NCI-H1417 (cell line): ENCODE measurements at places on chromosomes 1 and 21.

GRCh38 chr1:58576325-58576726, 726 bp downstream of the TACSTD2 start:
- DNase-seq: peak; percentile 14

GRCh38 chr1:118928739-118929554, 59.2 kb downstream of the TBX15 start:
- DNase-seq: no peak

DNA sequence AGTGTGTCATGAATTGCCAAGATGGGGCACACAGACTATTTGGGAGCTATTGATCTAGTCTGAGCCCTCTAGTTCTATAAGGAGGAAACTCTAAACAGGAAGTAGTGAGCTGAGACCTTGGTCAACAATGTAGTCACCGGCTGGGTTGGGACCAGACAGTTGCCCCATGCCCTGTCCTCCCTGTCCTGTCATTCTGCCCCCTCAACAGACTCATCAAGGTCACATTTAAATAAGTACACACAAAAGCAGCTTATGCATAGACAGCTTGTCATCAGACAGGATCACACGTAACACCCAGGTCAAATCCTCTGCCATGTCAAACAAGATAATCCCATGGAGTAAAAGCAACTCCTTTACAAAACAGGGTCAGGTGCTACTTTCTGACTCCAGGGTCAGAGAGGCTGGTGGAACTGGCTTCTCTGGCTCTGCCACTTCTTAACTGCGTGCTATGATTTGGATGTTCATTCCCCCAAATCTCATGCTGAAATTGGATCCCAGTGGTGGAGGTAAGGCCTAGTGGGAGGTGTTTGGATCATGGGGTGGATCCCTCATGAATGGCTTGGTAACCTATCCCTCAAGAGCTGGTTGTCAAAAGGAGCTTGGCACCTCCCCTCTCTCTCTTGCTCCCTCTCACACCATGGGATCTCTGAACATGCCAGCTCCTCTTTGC, 128.9 kb downstream of the HIVEP3 start:
- no peak for DNase-seq

GRCh38 chr1:39562886-39563285, 13.7 kb downstream of the PABPC4 start:
- no peak for DNase-seq

- DNase-seq: no peak
Measured at GRCh38 chr1:235199441-235199840, 38.4 kb upstream of the RBM34 start.

- DNase-seq: peak; percentile 27
Measured at GRCh38 chr1:6472391-6472790, 6.4 kb upstream of the TNFRSF25 start.
